ENCODE measurements at places on chromosomes 6 and 20.

GRCh38 chr6:1175877-1176276 is 136.0 kb upstream of the FOXQ1 start:
- no peak for DNase-seq

GRCh38 chr6:92125681-92126080 is 1293.7 kb downstream of the EPHA7 start:
- no peak for DNase-seq

DNA sequence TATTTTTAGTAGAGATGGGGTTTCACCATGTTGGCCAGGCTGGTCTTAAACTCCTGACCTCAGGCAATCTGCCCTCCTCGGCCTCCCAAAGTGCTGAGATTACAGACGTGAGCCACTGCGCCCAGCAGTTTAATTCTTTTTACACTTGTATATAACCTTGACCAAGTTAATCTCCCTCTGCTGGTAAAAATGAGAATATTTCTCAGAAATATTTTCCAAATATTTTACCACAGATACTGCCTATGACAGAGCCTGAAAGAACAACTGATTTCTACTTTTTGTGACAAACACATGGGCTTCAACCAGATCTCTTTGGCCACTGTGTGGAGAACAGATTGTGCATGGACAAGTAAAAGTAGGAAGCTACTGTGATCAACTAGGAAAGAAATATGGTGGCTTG is 21.2 kb upstream of the NHSL1 start:
- DNase-seq = no peak

- no peak for DNase-seq
Observed at GRCh38 chr6:155121699-155122098, 126.6 kb downstream of the TIAM2 start.

DNA sequence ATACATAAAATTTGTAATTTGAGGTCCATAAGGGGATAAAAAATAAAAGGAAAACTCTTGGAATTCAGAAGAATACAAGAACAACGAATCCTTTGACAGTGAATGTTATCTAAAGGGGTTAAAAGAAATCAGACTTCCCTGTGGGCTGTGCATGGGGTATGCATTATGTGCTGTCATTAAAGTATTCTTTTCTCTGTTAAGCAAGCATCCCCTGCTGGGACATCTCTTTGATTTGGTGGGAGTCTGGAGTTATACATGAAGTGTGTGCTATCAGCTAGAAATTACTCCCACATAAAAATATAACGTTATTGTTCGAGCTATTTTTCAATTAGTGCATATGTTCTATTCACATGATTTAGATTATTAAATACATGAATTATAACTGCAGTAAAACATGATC is 195.2 kb downstream of the CENPW start:
- DNase-seq = no peak

DNA sequence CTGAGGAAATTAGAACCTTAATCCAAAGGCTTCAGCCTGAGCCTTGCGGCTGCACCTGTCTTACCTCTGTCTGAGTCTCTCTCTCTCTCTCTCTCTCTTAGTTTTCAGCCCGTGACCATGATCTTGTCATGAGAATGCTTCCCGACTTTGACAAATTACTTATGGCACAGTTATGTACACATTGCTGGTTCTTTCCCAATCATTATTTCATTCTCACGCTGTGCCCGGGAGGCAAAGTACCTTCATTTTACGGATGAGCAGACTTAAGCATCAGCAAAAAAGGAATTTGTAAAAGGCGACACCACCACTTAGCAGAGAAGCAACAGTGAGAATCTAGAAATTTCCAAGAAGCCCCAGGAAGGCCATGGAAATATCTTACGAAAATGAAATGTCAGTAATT is 54.6 kb downstream of the GMPR start:
- no peak for DNase-seq

- DNase-seq = no peak
Observed at GRCh38 chr20:25291432-25292133, 43.7 kb downstream of the PYGB start.

DNA sequence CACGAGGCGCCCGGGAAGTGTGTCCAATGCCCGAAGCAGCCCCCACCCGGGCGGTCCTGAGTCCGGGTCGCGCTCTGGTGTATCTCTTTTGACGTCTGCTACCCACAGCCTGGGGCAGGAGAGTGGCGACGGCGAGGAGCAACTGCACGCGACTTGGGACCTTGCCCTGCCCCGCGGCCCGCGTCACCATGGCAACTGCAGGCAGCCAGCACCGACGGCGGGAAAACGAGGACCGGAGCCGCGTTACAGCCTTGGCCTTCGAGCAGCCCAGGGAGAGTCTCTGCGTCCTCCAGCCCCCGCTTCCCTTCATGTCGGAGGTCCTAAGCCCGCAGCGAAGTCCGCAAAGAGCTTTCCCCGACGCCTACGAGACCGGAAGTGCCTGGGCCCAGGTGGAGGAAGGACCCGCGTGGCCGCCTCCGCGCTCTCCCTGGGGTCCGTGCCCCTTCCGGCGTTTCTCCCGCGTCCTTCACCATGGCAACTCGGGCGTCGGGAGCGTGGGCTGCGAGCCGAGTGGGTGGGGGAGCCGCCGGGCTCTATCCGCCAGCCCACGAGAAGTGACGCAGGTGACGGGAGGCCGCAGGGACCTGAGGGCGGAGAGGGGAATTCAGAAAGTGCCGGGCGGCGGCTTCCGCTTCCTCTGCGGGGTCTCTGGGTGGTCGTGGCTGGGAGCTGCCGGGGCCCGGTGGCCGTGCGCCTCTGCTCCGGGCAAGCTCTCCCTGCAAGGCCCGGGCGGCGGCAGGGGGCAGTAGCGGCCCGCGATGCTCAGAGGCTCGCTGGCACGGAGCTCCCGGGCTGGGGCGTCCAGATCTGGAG is 88.6 kb upstream of the TGM3 start:
- DNase-seq = no peak

GRCh38 chr20:61896058-61896961 is 169.4 kb downstream of the TAF4 start:
- no peak for DNase-seq

DNA sequence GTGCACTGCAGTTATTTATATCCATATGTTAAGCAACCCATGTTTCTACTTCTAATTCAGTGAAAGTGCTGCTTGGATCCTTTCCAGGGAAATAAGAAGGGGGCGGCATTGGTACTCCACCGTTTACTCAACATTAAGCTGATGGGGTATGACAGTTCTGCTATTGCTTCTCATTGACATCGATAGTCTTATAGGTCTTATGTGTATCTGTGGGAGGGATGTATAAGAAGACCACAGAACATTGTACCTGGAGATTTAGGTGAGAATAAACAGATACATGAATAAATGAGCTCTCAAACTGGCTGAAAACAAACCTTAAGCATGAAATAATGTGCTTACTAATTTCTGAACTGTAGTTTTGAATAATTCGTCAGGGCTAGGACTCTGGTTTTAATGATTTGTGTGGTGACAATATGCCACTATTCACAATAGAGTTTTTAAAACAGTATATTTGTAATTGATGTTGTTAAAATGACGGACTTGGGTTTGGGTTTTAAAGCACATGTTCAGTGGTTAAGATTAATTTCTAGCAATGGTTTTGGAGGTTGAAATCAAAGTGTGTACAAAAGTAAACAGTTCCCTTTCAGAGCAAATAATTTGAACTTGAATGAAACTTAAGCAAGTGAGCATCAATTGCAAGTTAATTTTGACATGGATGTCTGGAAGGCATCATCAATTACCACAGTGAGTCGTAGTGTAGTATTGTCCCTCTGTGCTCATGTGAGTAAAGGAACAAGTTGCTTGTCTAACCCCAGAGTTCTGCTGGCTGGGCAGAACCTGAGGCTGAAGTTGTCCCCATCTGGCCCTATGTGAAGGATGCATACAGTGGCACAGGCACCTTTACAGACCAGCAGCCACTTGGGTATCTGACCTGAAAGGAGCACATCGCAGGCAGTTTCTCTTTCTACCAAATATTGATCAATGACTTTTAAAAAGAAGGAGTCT is 84.7 kb upstream of the SUPT3H start:
- no peak for DNase-seq

GRCh38 chr6:33452496-33452895 is 1.9 kb upstream of the ZBTB9 start:
- DNase-seq = no peak

- no peak for DNase-seq
Observed at GRCh38 chr20:36309643-36310042, 3.5 kb downstream of the DLGAP4 start.

- DNase-seq = no peak
Observed at GRCh38 chr6:18629571-18629970, 242.4 kb downstream of the RNF144B start.

GRCh38 chr20:20549704-20550103 is 162.7 kb downstream of the RALGAPA2 start:
- DNase-seq = no peak

GRCh38 chr6:110776413-110776812 is 38.9 kb downstream of the CDK19 start:
- DNase-seq = no peak

- no peak for DNase-seq
Observed at GRCh38 chr20:1302685-1303541, 26.0 kb downstream of the SDCBP2 start.

DNA sequence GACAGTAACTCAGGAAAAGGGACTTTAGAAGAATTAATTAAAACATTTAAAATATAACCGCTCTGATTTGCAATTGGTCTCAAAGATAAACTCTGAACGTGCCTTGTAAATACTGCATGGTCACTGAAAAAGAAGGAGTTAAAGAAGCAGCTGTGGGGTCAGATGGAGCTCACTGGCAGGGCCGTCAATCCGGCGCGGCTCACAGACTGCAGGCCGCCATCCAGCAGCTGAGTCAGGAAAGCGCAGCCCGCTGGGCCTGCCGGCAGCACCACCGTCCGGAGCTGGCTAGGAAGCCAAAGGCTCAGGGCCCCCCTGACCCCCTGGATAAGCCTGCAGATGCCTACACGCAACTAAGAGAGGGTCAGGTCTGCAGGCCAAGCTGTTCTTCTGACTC is 54.2 kb upstream of the FRMD1 start:
- no peak for DNase-seq

DNA sequence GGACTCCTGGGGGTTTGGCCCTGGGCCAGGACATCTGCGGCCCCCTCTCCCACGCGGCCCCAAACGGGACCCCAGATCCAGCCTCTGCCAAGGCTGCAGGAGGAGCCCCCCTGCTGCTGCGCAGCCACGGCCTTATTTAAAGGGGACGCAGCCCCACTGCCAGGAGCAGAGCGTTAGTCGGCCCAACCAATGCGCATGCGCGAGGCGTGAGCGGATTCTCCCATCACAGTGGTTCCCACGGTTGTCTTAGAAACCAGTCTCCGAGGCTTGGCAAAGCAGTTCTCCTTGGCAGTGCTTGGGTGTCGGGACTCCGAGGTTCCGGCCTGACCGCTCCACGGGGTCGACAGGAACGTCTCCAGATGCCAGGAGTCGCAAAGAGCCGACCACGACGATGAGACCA is 288.3 kb upstream of the ZNF337 start:
- DNase-seq = no peak

- no peak for DNase-seq
Observed at GRCh38 chr6:132893772-132894490, 79.6 kb downstream of the RPS12 start.

DNA sequence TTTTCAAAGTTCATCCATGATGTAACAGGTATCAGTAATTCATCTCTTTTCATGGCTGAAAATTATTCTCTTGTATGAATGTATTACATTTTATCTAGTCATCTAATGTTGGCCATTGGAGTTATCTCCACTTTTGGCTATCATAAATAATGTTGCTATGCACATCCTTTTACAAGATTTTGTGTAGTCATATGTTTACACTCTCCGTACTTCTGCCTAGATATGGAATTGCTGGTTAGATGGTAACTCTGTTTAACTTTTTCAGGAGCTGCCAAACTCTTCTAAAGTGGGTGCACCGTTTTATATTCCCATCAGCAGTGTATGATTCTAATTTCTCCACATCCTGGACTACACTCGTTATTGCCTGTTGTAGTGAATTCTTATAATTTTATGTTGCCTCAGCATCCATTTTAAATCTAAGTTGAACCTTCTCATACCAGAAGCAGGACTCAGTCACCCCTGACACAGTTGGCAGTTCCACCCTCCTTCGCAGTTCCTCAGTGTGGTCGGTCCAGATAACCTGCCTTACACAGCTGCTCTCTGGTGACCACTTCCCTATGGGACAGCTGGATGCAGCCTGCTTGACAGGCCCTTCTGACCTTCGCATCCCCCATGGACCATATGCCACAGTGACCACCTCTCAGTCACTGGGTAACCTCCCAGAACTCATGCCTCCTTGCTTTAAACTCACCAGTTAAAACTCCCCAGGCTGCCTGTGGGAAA is 33.9 kb downstream of the KIZ start:
- DNase-seq = no peak

- DNase-seq = no peak
Observed at GRCh38 chr6:109478841-109479624, 4.0 kb downstream of the ZBTB24 start.

- DNase-seq = no peak
Observed at GRCh38 chr6:167703347-167703746, 123.4 kb upstream of the AFDN start.

GRCh38 chr6:33792981-33793380 is 4.1 kb upstream of the LEMD2 start:
- DNase-seq = no peak

DNA sequence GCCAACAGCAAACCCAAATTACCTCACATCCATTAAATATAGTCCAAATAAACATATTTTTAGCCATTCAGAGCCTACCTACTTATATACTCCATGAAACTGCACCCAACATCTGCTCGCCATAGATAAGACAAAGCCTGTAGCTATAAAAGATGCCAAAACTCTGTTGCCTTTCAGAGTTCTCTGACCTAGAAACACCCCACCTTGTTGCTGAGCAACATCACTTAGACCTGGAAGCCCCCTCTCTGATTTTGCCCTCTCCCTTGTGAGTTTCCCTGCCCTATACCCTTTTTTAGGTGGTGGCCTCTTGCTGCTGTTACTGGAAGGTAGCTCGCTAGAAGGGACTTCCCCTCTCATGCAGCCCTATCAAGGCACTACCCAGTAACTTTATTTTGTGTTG is 27.7 kb upstream of the FBXL4 start:
- no peak for DNase-seq

DNA sequence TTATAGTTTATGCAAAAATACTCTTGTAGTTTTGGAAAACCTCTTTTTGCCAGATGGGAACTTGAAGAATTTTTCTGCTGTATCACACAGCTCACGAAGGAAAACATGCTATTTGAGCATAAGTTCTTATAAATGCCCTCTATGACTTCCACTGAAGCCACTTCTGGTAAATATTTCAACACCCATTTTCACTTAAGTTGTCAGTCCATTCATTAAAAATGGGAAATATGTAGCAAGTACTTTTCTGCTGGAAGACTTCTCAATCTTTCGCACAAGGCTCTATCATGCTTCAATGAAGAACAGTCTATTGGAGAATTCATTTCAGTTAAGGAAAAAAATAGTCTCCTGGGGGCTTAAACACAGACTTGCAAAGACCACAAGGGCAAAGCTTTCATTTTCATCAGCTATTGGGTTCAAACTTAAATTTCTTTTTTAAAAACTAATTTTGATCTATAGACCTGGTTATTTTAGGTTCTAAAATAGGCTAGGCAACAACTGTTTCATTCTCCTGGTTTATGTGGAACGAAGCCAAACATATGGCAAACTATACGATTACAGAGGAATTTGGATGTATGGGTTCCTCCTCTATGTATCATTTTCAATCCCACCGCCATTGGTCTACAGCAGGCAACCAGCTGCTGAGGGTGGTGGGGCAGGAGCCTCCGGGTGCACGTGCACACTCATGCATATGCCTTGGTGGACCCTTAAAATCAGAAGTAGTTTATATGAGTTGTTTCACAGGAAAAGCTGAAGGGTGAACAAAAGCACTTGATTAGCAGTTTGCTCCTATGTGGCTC is 38.7 kb downstream of the LAMA4 start:
- DNase-seq = no peak
